Thoracic aorta (tissue), 2 donors: ENCODE measurements at places on chromosomes 1 and 21.

- DNase-seq = no peak
Measured at GRCh38 chr1:92805216-92805615, 20.3 kb upstream of the EVI5 start.

- DNase-seq = no peak
Measured at GRCh38 chr1:211483896-211484612, 7.9 kb downstream of the RD3 start.

- DNase-seq = no peak
Measured at GRCh38 chr1:51592711-51593110, 24.2 kb upstream of the OSBPL9 start.

DNA sequence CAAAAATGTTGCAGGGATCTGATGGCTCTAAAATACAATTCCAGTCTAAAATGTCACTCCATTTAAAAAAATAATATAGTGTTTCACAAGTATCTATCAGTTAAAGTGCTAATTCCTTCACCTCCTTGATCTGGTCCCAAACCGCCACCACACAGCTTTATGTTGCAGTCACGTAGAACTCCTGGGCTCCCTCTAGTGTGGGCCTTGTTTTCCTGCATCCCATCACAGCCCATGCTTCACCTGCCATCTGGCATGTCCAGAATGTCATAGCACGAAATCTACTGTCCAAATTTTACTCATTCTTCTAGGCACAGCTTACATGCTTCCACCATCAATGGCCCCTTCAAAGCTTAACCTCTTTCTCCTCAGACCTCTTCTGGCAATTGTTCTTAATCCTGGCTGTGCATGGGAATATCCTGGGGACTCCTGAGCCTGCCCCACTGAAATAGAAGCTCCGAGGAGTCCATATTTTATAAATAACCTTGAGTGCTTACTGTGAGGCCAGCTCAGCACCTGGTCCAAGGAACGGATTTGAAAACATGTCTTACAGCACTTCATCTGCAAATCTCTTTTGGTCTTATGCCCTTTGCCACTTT is 15.5 kb downstream of the FYB2 start:
- no peak for DNase-seq
